ENCODE measurements at places on chromosomes 12 and 14.

DNA sequence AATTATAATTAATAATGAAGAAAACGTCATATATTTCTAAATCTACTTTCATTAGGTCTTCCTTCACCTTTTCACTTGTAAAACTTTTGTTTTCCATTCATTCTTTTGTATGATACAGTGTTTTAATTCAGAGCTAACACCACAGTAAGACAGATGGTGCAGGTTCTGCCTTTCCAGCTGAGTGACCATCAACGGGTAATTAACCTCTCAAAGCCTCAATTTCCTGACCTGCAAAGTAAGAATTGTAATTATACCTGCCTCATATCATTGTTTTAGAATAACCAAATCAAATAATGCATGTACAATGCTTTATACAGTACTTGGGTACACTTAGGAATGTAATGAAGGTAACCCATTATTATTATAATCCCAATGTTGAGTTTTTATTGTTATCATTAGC is 157.6 kb downstream of the FOXA1 start:
- DNase-seq, result no peak

DNA sequence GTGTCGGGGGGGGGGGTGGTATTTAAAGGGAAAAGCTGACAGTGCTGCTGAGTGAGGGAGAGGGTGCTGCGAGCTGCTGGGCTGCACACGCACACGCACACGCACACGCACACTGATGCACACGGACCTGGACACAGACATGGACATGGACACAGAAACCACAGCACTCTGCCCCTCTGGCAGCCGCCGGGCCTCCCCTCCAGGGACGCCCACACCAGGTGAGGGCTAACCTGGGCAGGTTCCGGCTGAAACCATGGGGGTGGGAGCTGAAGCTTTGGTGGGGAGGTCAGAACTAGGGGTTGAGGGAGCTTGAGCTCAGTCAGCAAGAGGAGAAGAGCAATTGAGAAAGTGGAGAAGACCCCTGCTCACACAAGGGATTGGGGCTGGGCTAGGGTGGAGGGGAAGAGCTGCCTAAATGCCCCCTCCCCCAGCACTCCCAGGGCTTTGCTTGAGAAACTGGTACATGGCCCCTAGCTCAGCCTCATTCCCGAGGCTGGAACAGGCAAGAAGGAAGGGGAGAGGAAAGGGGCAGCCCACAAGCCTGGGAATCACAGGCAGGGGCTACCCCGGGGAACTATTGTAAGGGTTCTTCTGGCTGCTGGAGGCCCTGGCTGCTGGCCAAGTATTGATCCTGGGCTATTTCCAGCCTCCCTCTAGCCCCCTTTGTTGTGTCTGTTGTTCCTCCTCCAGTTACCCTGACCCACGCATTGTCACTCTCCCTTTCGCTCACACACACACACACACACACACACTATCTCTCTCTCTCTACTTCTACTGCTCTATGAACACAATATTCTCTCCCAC is at the start of gene REM2:
TSS of gene REM2 (plus strand) at position 50 of the 804 bp plus-strand sequence. CDS start at position 116, 66 bp downstream.
- DNase-seq, result no peak

DNA sequence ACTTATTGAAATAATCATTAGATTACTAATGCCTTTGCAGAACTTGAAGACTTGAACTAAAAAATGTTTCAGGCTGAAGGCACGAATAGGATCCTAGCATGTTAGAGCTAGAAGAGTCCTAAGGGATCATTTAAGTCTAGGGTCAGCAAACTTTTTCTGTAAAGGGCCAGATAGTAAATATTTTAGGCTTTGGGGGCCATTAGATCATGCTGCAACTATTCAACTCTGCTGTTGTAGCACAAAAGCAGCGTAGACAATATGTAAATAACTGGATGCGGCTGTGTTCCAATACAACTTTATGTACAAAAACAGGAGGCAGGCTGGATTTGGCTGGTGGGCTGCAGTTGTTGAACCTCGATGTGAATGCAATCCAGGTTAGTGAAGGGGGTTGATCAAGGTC is 221.7 kb downstream of the ATP23 start:
- no peak for DNase-seq

GRCh38 chr14:68181519-68182326 is 362.1 kb downstream of the RAD51B start:
- DNase-seq, result no peak
